ENCODE measurements at places on chromosomes 3 and 15.
A peak's percentile ranks its signal among the peaks of the same experiment; 100 is the strongest.

DNA sequence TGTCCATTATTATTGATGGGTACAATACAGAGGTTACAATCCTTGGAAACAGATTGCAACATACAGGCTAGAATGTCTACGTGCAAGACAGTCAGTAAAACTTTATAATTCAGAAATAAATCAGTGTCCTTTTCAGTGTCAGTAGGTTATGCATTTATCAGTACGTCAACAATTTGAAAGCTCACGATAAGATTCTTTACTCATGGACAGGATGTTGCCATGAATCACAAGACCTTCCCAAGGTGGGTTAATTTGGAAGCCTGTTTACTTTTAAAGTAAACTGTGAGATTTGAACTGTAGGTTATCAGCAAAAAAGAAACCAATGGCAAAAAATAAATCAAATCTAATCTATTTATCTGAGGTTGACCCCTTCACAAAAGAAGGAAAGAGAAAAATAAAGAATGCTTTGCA, 243.9 kb upstream of the AGTR1 start:
- DNase-seq, result no peak

DNA sequence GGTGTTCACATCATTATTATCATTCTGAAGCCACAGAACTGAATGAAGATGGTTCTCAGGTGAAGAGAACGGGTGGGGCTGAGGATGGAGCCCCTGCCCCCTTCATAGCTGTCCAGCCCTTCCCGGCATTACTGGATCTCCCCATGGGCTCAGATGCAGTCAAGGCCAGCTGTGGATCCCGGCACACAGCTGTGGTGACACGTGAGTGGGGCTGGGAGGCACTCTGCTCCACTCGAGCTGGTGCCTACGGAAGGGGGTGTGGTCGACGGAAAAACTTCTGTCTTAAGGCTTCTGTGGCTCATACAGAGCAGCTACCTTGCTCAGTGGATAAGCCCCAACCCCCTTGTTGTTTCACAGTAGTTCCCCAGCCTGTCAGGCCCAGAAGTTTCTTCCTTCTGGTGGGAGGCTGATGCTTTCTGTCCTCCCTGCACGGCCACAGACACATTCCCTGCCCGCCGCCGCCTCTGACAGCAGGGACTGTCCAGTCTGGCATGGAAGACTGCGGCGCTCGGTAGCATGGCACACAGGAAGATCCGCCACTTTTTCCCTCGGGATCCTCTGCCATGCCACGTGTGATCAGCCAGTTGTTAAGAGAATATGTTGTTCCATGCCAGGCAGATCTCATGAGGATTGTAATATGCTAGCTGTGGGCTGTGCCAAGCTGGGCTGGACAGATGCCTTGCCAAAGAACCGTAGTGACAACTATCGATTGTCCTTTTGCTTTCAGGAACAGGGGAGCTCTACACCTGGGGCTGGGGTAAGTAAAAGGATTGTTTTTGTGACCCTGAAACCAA, 5.8 kb downstream of the RCCD1 start:
- DNase-seq, result no peak

GRCh38 chr3:139522421-139522820, 17.1 kb downstream of the RBP1 start:
- DNase-seq, result no peak

DNA sequence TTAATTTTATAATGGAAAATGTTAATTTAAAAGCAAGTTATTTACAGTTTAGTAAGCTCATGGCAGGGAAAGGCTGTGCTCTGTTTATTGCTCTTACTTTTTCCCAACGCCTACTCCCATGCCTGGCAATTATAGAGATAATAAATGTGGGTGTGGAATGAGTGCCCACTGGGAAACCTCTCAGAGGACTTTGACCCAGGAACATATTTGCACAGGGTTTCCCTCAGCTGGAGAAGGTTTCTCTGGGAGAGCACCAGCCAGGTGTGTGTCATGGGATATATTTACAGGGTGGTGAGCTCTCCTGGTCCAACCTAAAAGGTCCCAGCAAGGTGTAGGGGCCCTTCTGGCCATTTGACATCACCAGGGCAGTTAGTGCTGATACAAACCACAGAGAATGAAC, 27.9 kb downstream of the ZNF710 start:
- no peak for DNase-seq

- DNase-seq, result peak; percentile 21
These were observed 831.0 kb downstream of the TUSC7 start for GRCh38 chr3:117540597-117540996.

DNA sequence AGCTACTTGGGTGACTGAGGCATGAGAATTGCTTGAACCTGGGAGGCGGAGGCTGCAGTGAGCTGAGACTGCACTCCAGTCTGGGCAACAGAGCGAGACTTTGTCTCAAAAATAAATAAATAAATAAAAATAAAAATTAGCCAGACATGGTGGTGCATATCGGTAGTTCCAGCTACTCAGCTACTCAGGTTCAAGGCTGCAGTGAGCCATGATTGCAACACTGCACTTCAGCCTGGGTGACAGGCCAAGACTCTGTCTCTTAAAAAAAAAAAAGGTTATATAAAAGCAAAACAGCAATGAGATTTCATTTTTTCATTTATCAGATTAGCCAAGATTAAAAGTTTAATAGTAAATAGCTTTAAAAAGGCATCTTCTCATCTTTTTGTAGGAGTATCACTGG, 2.9 kb downstream of the TGM4 start:
- DNase-seq, result no peak

- no peak for DNase-seq
These were observed 80.9 kb upstream of the PRTG start for GRCh38 chr15:55823699-55824340.

GRCh38 chr3:18827664-18828063, 320.6 kb upstream of the KCNH8 start:
- no peak for DNase-seq

- DNase-seq, result no peak
These were observed 6.7 kb downstream of the AMIGO3 start for GRCh38 chr3:49712631-49713317.

- no peak for DNase-seq
These were observed 122.4 kb downstream of the THSD4 start for GRCh38 chr15:71237456-71238188.

DNA sequence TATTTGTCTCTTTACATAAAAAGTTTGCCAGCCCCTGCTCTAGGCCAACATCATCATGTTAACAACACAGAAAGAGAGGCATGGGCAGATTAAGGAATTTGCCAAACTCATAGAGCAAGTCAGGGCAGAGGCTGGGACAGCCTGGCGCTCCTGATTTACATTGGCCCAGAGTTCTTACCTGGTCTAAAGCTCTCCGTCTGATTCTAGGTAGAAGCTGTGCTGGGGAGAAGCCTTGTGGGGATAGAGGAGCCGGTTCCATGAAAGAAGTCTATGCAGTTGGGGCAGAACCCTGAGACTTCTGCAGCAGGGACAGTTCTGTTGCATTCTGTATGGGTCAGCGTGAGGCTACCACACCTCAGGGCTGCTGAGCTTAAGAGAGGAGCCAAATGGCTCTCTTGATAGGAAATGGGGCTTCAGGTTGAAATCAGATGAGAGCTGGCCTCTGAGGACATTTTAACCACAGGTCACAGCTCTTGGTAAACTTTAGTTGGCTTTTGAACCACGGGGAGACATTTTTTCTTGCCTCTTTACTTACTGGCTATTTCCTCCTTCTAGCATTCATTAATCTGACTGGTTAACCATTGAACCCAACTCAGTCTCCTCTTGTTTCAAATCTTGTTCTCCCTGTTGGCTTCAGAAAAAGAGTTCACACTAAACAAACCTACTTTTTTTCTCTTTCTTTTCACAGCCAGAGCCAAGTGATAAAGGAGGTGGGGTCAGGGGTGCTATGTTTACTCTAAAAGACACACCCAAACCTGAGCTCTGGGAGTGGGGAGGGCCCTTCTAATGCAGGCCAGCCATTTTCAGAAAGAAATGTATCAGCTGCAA, 250.7 kb downstream of the OPA1 start:
- no peak for DNase-seq

GRCh38 chr3:142210144-142210543, 15.2 kb downstream of the GK5 start:
- DNase-seq, result no peak

- no peak for DNase-seq
These were observed 66.1 kb downstream of the WHAMM start for GRCh38 chr15:82875411-82876003.

DNA sequence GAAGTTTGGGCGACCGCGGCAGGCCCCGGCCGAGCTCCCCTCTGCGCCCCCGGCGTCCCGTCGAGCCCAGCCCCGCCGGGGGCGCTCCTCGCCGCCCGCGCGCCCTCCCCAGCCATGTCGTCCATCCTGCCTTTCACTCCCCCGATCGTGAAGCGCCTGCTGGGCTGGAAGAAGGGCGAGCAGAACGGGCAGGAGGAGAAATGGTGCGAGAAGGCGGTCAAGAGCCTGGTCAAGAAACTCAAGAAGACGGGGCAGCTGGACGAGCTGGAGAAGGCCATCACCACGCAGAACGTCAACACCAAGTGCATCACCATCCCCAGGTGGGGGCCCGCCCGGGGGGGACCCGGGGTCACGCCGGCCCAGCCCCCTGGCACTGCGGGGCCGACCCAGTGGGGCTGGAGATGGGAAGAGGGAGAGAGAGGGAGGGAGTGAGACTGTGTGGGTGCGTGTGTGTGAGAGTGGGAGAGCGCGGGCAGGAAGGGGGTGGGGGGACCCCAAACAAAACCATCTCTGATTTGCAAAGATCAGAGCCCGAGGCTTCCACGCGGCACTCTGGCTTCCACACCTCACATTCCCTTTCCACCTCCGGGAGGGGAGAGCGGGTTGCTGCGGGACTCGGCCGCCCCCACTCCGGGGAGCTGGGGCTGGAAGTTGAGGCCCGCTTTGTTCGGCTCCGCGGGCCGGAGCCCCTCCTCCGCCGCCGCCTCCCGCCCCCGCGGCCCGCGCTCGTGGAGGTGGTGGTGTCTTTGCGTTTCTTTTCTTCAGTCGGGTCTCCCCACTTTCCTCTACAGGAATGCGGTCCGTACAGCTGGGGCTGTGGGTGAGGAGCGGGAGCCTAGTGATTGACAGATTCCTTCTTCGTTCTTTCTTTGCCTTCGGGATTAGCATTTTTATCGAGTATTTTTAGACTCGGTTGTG, 898 bp downstream of the SMAD3 start:
- DNase-seq, result no peak

GRCh38 chr3:48507256-48508061, 3.5 kb upstream of the SHISA5 start:
- no peak for DNase-seq

DNA sequence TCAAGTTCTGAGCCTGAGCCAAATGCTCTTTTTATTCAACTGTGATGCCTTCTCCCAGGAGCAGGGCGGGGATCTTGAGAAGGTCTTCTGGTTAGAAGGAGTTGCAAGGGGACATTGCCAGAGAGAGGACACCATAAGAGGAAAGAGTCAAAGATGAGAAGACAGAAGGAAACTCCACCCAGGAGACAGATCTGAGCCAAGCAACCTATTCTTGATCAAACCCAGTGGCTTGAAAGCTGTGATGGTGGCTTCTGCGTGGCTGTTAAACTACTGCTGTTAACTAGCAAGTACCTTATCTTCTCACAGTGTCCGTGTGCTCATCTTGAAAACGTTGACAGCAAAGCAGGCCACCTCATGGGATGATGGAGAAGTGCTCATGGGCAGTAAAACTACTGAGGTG, 19.8 kb upstream of the AGBL1 start:
- no peak for DNase-seq

DNA sequence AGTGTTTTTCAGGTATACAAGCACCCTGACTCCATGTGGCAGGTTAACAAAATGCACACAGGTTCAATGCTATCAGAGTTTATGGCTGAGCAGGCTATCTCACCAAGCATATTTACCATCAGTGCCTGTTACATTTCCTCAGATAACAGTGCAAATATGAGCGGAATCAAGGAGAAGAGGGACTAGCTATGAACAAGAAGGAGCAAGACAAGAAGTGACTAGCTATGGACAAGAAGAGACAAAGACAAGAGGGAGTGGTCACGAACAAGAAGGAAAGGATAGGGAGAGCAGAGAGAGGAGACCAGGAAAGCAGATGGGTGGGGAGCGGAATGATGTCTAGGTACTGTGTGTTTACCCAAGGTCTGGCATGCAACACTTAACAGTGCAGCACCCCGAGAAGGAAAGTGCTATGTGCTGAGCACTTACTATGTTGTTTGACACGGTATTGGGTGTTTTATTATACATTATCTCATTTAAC, 8.6 kb downstream of the ILDR1 start:
- DNase-seq, result peak; percentile 19

- DNase-seq, result no peak
These were observed 18.1 kb upstream of the RAF1 start for GRCh38 chr3:12681943-12682390.

DNA sequence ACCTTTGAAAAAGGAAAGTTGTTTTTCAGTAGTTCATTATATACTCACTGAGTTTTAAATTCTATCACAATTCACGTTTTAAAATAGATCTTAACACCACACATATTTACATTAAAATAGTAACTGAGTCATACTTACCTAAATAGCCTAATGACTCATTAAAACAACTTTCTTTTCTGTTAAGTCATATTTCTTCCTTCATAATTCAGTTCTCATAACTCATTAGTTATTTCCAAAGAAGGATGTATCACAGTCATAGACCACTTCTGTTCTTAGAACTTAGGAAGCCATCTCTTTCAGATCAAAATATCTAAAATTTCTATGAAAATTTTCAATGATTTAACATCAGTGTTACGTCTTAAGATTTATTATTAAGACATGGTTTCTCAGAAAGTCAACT, 885.9 kb downstream of the FHIT start:
- DNase-seq, result no peak

- DNase-seq, result peak; percentile 13
These were observed 40.3 kb downstream of the UMPS start for GRCh38 chr3:124770336-124771082.

- no peak for DNase-seq
These were observed 19.0 kb upstream of the DLG1 start for GRCh38 chr3:197317250-197317963.

- no peak for DNase-seq
These were observed 8.0 kb downstream of the ESYT3 start for GRCh38 chr3:138442433-138442832.

- no peak for DNase-seq
These were observed 889.1 kb downstream of the NAALADL2 start for GRCh38 chr3:175748087-175748730.

GRCh38 chr3:111831840-111832239, 27.2 kb upstream of the PHLDB2 start:
- no peak for DNase-seq

- no peak for DNase-seq
These were observed 6.9 kb downstream of the LRRC2 start for GRCh38 chr3:46559091-46559704.

- peak; percentile 13 for DNase-seq
These were observed 286.1 kb upstream of the TBL1XR1 start for GRCh38 chr3:177483182-177483967.
